ENCODE measurements at places on chromosomes 4 and X.

DNA sequence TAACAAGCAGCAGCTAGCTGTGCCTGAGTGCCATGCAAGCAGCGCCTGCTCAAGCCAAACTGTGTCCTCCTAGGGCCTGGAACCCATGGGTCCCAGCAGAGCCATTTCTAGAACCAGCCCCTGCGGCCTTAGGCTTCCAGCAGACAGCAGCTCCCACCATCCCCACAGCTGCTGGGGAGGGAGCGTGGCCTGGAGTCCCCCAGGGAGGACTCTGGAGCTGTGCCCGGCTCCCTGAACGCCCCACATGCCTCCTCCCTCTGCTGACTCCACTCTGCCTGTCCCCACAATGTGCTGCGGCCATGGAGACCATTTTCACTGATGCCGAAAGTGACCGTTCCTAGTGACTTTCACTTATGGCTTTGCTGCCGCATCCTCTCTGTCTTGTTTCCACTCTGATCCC lies 45.9 kb downstream of the GAK start:
- DNase-seq: no peak

DNA sequence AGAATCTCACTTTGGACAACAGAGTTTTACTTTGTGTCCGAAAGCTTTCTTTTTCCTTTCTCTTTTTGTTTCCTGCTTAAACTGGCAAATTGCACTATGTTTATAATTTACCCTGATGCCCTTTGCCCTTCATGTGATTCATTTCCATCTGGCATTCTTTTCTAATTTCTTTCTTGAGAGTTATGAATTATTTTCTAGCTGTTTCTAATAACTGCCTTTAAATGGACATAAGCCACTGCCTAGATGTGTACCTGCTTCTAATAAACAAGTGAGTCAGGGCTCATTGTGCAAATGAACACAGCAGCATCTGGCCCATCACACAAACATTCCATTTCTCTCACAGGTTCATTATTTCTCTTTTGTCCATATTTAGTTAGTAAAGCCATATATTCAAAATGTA lies 242.3 kb upstream of the GPRIN3 start:
- no peak for DNase-seq

GRCh38 chr4:184443318-184443717 lies 31.0 kb downstream of the IRF2 start:
- no peak for DNase-seq

DNA sequence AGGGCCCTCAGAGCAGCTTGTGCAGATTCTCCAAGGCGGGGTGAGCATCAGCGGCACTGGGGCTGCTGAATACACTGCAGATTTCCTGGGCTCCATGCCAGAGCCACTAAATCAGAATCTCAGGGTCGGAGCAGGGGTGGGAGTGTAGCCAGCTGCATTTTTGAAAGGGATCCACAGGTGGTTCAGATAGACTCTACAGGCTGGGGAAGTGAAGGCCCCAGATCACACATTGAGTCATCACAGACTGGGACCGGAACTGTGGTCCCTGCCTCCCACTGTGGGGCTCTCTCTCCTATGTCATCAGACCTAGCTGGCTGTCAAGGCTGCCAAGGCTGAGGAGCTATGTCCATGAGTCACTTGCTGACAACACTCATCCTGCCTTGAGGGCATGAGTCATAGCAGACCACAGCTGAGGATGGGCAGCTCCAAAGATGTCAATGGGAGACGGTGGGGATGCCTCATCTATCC lies 162.3 kb upstream of the MAMLD1 start:
- DNase-seq: peak; percentile 95

DNA sequence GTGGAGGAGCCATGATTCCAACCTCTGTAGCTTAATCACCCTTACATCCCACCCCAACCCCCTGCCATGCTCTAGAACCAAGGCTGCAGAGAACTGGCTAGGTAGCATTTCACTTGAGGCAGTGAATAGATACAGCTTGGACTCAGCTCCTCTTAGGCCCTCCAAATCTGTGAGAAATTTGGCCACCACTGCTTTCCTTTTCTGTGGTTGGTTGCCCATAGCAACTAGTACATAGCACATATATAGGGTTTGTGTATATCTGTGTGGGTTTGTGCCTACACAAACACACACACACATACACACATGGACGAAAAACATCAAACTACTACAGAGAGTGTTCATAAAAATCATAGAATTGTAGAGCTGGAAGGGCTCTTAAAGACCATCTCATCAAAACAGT lies 52.0 kb upstream of the CCDC160 start:
- no peak for DNase-seq

DNA sequence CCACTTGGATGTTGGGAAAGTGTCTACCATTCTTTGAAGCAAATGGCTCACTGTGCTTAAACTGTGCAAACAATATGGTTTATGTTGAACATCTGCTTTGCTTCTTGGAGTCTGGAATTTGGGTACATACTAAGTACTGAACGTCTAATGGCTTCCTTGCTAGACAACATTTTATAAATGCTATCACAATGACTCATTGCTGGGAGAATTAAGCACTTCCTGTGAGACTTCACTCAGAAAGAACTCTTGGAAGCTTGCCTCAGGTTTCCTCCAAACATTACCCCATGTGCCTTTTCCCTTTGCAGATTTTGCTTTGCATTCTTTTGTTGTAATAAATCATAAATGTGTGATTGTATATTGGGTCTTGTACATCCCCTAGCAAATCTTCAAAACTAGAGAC lies 139.7 kb downstream of the PACRGL start:
- peak; percentile 72 for DNase-seq

DNA sequence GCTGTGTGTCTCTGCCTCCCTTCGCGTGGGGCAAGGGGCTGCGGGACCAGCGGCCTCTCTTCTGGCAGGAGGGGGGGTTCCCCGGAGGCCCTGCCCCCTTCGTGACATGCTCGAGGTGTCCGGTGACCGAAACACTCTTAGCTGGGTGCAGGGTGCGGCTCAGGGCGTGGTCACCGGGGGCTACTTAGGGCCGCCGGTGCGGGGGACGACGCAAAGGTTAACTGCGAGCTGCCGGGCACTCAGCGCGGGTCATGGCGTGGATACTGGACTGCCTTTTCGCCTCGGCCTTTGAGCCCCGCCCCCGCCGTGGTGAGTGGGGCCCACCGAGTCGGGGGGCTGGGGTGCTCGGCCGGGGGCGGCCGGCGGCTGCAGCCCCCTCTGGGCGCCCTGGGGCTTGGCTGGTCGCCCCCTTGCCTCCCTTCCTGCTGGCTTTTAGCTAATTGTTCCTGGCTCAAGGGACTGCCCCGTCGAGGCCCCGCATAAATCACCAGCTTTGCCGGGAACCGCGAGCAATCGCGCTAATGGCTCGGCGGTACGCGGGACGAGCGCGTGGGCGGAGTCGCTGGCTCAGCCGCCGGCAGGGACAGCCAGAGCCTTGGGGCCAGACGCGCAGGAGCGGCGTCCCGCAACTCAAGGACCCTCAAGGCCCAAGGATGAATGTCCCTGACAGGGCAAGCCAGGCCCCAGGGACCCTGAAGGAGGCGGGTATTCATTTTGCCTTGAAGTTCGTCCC lies at the start of gene ARHGAP36:
Gene ARHGAP36, plus strand, starts transcription at position 211 of the 733 bp plus-strand sequence. CDS start 23,320 bp downstream, outside the sequence.
- DNase-seq: no peak

GRCh38 chr4:94371290-94371689 lies 28.7 kb upstream of the HPGDS start:
- DNase-seq: no peak

- DNase-seq: no peak
Observed at GRCh38 chrX:106919932-106920452, at the start of gene CLDN2. Gene CLDN2 (plus strand): TSS chrX:106920402. CDS start chrX:106928229, 7,827 bp downstream.

- DNase-seq: no peak
Observed at GRCh38 chr4:22741744-22742143, 49.0 kb downstream of the GBA3 start.

GRCh38 chr4:181702864-181703495 lies 540.2 kb upstream of the TENM3 start:
- DNase-seq: no peak

- DNase-seq: peak; percentile 59
Observed at GRCh38 chrX:107731831-107732502, 43.6 kb downstream of the TSC22D3 start.

DNA sequence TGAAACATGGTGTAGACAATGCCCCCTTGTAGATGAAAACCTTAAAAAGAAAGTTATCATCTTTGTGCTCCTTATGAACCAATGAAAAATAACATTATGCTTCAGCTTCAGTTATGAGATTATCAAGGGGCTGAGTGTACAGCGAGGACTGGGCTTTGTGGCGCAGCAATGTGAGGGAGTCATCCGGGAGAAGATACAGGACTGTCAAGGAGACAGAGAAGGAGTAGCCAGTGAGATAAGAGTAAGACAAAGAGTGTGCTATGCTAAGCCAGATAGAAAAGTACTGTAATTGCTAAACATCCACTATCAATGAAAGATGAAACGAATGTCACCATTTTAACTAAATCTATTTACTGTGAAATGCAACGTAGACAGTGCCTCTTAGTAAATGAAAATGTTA lies 3.6 kb upstream of the KLHL15 start:
- DNase-seq: no peak

GRCh38 chrX:115591856-115592842 lies 31.2 kb downstream of the PLS3 start:
- no peak for DNase-seq

- DNase-seq: no peak
Observed at GRCh38 chr4:162010362-162010761, 153.4 kb downstream of the FSTL5 start.

- DNase-seq: no peak
Observed at GRCh38 chrX:40326186-40326965, 228.6 kb upstream of the BCOR start.

DNA sequence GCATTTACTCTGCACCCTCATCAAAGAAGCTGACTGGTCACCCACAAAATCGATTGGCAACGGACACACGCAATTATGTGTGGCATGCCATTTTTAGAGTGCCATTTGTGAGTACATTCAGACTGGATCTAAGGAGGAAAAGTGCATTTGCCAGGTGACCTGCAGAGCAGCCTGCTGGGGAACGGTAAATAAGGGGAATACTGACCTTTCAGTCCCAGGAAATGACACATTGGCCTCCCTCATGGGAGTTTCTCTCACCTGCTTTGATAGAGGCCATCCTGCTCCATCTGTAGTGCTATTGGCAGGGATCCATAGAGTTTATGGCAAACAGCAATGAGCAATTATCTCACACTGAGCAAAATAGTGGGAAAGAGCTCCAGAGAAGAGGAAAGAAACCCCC lies 127.8 kb downstream of the DDX53 start:
- DNase-seq: no peak

GRCh38 chr4:17492876-17493275 lies 19.0 kb downstream of the QDPR start:
- DNase-seq: no peak

GRCh38 chr4:137156054-137156453 lies 376.2 kb downstream of the PCDH18 start:
- DNase-seq: peak; percentile 3

GRCh38 chrX:133543654-133544053 lies 128.4 kb upstream of the GPC4 start:
- DNase-seq: no peak

- no peak for DNase-seq
Observed at GRCh38 chr4:134505511-134505910, 303.9 kb upstream of the PABPC4L start.

DNA sequence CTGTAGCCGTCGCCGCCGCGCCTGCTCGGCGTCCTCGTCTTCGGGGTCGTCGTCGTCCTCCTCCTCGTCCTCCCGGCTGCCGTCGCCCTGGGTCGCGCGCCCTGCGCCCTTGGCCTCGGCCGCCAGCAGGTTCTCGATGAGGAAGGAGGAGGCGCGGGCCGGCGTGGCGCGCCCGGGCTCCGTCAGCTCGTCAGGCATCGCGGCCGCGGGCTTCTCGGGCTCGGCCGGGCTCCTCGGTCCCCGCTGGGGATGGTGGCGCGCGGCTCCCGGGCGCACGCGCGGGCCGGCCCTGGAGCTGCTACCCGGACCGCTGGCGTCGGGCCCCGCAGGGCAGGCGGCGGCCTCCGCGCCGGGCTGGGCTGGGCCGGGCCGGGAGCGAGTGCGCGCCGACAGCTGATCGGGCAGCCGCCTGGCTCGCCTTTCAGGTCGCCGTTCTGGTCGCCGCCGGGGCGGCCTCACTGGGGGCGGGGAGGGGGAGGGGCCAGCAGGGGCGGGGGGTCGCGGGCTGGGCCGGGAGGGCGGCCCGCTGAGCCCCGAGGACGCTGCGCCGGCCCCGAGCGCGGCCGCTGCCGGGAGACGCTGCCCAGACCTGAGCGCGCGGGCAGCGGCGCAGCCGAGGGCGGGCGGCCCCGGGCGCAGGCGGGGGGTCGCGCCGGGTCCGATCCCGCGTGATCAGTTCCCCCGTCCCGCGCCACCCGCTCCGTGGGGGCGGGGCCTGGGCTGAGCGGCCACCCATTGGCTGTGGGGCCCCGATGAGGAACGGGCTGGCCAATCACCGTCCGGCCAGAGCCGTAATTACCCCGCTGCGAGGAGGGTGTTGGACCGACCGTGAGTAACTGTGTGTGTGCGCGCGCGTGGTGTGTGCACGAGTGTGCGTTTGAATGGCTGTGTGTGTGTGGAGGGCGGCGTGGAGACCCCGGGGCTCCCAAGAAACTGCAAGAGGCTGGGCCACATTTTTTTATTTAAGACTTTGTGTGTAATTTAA lies at the start of gene HMX1:
Gene HMX1, minus strand, starts transcription at position 423 of the 985 bp plus-strand sequence. Its CDS starts 225 bp downstream, at position 198.
- DNase-seq: no peak

DNA sequence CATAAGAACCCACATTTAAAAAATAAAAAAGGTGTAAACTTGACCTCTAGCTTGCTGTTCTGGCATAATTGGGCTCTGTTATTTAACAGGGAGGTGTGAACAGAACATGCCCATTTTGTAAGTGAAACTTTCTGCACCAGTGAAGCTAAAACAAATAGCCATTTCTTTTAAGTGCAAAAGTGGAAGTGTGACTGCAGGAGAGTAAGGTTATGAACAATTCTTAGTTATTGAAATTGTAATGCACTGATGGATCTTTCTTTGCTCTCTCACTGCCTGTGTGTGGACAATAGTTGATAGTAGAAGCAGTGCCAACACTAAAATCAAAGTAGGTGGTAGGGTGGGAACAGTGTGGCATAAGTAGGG lies 12.6 kb downstream of the P2RY10 start:
- DNase-seq: no peak

DNA sequence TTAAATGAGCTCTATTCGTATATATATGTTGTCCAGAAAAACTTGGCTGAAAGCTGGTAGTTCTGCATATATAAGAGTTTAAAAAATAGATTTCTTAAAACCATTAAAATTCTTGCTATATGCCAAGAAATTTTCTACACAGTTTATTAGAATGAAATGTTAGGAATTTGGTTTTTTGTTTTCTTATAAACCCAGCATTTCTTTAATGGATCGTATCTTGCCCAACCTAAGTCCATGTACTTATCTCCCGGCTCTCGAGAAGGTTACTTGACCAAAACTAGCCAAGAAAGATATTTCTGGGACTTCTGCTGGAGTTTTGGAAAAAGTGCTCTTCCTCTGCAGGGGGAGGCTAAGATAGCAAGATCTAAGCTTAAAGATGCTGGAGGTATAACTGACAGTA lies 4.7 kb upstream of the ASB5 start:
- DNase-seq: no peak

DNA sequence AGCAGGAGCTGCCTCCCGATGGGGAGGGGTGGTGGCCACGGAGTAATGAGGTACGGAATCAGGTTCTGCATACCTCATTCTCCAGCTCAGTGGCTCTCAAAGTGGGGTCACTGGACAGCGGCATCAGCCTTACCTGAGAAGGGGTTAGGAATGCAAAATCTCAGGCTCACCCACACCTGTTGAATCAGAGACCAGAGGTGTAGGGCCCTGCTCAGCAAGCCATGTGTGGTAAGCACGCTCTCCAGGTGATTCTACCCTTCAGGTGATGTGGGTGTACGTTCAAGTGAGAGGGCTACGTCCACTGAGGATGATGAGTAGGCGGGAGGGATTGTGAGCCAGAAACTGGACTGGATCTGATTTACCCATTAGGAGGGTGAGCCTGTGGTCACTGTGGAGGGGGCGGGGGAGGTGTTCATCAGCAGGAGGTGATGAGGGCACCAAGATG lies 65.8 kb downstream of the ANAPC4 start:
- DNase-seq: no peak

Measured in brain microvascular endothelial cell (primary cell).